ENCODE measurements at places on chromosomes 1 and 21.

- DNase-seq = peak; percentile 87
These were observed 361.1 kb downstream of the TGFB2 start for GRCh38 chr1:218705911-218706893.

DNA sequence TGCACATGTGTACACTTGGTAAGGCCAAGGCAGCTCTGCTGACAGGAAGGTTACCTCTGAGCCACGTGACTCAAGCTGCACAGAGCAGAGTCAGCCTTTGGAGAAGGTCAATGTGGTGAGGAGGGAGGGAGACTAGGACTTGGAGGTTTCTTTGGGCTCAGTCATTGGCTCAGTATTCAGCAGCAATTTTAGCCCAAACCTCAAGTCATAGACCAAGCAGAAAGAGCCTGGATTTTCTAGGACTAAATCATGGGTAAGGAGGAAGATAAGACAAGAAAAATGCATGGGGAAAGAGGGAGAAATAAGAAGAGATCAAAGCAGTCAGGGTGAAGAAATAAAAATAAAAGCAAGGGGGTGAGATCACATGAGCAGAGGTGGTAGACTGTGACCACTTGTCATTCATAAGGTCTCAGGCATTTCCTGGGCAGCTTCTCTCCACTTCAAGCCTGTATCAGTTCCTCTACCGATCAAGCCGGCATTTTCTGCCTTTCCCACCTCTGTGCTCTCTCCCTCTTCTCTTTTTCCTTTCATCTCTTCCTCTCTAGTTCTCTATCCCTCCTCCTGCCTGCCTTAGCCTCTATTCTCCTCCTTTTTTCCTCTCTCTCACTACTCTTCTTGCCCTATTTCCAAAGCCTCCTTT, 51.7 kb upstream of the DUSP10 start:
- no peak for DNase-seq

DNA sequence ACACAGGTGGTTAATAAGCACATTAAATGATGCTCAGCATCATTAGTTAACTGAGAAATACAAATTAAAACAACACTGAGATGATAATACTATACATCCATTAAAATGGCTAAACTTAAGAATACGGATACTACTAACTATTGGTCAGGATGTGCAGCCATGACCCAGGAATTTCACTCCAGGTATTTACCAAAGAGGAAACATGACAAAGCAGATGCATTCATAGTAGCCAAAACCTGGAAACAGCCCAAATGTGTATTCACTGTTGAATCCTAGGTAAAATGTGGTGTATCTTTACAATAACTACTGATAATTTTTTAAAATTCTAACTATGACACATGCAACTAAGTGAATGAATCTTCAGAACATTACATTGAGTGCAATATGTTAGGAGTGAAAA, 73.0 kb downstream of the PTPRC start:
- DNase-seq = no peak

- no peak for DNase-seq
These were observed 42.6 kb upstream of the LBR start for GRCh38 chr1:225470211-225471108.

DNA sequence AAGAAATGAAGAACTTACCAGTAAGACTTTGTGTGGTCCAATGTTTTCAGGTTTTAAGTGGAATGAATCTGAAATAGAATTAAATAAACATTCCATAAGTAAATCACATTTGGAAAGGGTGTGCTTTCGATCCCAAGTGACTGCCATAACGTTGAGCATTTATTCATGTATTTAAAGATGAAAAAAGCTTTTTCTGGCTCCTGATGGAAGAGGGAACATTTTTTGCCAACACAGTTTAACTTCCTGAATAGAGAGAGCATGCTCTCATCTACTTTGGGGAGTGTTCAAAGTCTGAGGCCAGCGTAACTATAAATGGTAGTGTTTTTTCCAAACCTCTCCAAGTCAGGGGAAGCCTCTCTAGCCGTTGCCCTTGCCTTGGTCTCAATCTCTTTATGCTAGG, 55.8 kb downstream of the GNG12 start:
- no peak for DNase-seq

GRCh38 chr1:64470665-64471217, 812 bp downstream of the CACHD1 start:
- DNase-seq = peak; percentile 59

- DNase-seq = no peak
These were observed 225.3 kb upstream of the IRF2BP2 start for GRCh38 chr1:234835239-234835638.

GRCh38 chr1:162033428-162033827, 9.8 kb upstream of the OLFML2B start:
- DNase-seq = no peak

- DNase-seq = no peak
These were observed 14.7 kb downstream of the ENO1 start for GRCh38 chr1:8863794-8864233.

DNA sequence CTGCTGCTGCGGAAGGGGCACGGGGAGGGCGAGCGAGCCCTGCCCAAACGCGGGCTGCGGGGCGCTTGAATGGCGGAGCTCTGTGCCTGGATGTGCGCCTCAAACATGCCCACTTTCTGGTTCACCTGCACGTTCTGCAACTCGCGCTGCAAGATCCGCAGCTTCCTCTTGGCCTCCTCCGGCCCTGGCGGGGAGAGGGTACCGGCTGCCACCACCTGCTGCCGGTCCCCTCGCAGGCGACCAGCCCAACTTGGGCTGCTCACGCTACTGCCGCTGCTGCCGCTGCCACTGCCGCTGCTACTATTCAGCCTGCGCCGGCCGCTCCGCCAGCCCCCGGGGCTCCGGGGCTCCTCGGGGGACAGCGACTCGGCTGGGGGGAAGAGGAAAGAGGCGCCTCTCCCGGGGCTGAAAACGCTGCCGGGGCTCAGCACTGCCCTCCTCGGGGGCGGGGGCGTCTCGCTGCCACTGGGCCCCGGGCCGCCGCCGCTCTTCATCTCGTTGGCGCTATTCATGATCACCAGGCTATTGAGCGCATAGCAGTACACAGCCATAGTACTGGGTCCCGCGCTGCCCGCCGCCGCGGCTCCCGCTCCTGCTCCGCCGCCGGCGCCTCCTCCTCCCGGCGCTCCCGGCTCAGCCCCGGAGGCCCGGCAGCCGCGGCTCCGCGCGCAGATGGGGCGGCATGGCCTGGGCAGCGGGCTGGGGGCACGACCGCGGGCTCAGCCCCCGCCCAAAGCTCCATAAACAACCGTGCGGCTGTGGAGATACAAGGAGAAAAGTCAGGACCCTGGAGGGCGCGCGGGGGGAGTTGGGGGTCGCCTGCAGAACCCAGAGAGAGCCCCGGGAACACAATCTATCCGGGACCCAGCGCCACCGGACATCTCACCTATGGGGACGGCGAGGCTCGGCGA, 1.9 kb downstream of the ITPKB start:
- DNase-seq = no peak

DNA sequence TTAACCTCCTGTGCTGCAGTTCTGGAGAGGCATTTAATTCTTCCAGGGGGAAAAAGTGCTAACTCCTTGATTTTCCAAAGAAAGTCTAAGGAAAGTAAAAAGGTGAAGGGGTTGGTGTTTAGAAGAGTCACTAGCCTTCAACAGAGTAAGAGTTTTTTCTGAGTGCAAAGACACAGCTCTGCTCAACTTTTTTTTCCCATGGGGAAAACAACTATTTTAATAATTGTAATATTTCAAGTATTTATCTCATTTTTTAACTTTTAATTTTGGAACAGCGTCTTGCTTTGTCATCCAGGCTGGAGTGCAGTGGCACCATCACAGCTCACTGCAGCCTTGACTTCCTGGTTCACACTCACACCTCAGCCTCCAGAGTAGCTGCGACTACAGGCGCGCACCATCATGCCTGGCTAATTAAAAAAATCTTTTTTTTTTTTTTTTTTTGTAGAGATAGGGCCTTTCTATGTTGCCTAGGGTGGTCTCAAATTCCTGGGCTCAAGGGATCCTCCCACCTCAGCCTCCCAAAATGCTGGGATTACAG, 202.6 kb downstream of the APP start:
- no peak for DNase-seq

- DNase-seq = peak; percentile 32
These were observed 39.9 kb downstream of the F5 start for GRCh38 chr1:169546087-169546995.

GRCh38 chr1:95018602-95019369, 54.0 kb downstream of the ALG14 start:
- peak; percentile 56 for DNase-seq

DNA sequence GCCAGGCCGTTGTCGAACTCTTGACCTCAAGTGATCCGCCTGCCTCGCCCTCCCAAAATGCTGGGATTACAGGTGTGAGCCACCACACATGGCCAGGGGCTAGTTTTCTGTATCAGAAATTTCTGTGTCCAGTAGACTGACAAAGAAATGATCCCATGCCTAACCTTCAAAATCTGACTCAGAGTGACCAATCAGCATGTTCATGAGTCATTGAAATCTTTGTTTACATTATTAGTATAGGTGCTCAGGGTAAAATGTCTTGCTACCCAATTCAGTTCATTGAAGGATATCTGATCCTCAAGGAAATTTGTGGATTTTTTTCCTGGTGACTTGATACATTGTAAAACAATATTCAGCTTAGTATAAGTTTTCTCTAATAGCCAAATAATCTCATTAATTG, 11.0 kb upstream of the LDLRAD2 start:
- DNase-seq = no peak

GRCh38 chr1:220294846-220295301, 22.6 kb upstream of the RAB3GAP2 start:
- no peak for DNase-seq

GRCh38 chr1:116314305-116314919, 58.6 kb upstream of the ATP1A1 start:
- no peak for DNase-seq

- DNase-seq = no peak
These were observed 51.0 kb downstream of the C4BPA start for GRCh38 chr1:207155028-207155427.

GRCh38 chr1:86466109-86466844, 2.5 kb upstream of the CLCA1 start:
- DNase-seq = no peak

DNA sequence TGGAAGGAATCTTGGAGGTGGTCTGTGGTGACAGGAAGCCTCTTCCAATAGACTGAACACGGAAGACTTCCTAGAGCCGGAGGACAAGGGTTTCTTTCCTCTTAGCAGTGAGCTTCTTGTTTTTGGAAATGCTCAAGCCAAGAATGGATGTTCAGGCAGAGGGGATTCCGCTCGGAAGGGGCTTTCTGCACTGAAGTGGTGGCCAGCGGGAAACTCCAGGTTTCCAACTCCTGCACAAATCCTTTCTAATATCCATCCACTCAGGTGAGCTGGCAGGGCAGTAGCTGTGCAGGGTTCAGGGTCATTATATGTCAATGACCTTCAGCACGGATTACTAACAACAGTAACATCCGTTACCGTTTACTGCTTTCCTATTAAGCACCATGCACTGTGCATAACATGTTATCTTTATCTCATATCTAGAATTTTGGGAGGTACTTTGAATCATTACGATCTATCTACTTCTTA, 573 bp upstream of the CPT2 start:
- DNase-seq = no peak

DNA sequence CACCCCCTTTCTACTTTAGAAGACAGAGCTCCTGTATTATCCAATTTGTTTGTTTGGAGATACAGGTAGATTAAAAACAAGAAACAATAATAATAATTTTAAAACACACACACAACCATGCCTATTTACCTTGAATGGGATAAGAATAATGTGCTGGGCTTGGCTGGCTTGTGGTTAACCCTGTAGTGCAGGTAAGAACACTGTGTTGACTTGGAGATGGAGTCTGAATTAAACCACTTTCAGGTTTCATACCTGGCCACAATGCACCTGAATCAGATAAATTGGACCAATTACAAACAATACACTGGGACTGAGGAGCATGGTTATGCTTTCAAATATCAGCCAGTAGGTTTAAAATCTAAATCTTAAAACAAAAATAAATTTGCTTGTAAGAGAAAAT, 60.8 kb downstream of the EYA3 start:
- no peak for DNase-seq

- DNase-seq = no peak
These were observed 35.4 kb downstream of the SUSD4 start for GRCh38 chr1:223328566-223328965.

- DNase-seq = no peak
These were observed 1.1 kb downstream of the ZNF672 start for GRCh38 chr1:248839168-248839555.

DNA sequence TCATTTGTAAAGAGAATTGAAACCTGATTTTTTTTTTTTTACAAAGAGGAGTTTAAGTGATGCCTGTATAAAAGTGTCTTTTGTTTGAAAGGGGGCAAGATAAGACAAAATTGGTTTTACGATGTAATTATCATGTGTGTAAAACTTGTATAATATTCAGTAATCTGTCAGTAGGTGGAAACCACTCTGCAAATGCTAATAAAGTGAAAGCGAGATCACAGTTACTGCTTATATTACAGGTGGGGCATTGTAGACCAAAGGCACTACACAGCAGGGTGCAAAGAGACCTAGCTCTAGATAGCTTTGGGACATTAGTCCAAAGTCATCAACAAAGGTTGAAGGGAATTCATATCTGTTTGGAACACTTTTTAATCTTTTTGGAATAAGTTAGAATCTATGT, 174.2 kb downstream of the LHX8 start:
- no peak for DNase-seq

DNA sequence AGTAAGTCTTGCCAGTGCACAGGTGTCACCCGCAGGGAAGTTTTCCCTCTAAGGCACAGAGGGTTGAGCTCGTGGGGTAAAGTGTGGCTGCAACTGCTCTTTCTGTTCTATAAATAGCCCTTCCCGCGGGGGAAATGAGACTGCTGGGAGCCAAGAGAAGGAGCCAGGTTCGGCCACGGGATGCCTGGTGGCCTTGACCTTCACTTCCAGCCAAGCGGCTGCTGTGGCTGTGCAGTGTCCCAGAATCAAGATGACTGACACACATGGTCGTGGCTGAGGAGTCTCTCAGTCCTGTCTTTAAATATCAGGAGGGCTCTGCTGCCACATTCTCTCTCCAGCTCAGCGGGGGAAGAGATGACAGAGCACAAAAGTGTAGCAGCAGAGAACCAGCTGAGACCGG, 154.1 kb upstream of the VAMP3 start:
- DNase-seq = no peak

- no peak for DNase-seq
These were observed 12.5 kb downstream of the H6PD start for GRCh38 chr1:9246841-9247785.

- no peak for DNase-seq
These were observed 18.1 kb upstream of the TENT5C start for GRCh38 chr1:117587499-117588356.

Data from urothelium cell line (cell line).